ENCODE measurements at places on chromosomes 2 and 18. TPM values are rescaled to one million over a fixed set of nuclear protein-coding genes. Genes with fewer than 3 reads are reported as not detected.

SP140 gene
- 1.1 TPM for polyA plus RNA-seq

ALMS1 gene
- polyA plus RNA-seq = 36.0 TPM

ATG16L1 gene
- polyA plus RNA-seq = 26.3 TPM

EIF2AK3 gene
- 22.9 TPM for polyA plus RNA-seq

- DNase-seq = no peak
Observed at GRCh38 chr2:68119504-68119903, 38.2 kb upstream of the PNO1 start.

GRCh38 chr2:96414161-96414710 is 78.7 kb downstream of the NCAPH start:
- DNase-seq = no peak
